BJ (cell line): ENCODE measurements at places on chromosomes 4 and X. TPM values are rescaled to one million over a fixed set of nuclear protein-coding genes. Genes with fewer than 3 reads are reported as not detected.

DNA sequence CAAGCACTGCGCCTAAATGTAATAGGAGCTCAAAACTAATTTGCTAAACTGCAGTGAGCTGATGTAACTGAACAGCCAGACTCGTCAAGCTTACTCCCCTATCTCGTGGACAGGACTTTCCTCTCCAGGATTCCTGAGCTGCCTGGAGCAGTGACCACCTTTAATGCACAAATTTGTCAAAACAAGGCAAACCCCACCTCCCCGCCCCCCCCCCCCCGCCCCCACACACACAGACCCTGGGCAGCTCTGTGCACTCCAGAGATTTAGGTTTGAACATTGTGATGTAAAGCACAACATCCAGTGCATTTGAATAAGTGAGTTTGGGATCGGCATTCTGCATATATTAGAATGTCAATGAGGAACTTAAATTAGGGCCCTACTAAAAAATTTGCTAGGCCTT lies 77.7 kb upstream of the DHX15 start:
- DNase-seq = no peak

- DNase-seq = peak; percentile 67
These were observed 54.1 kb downstream of the XAGE2 start for GRCh38 chrX:52422884-52423283.

DNA sequence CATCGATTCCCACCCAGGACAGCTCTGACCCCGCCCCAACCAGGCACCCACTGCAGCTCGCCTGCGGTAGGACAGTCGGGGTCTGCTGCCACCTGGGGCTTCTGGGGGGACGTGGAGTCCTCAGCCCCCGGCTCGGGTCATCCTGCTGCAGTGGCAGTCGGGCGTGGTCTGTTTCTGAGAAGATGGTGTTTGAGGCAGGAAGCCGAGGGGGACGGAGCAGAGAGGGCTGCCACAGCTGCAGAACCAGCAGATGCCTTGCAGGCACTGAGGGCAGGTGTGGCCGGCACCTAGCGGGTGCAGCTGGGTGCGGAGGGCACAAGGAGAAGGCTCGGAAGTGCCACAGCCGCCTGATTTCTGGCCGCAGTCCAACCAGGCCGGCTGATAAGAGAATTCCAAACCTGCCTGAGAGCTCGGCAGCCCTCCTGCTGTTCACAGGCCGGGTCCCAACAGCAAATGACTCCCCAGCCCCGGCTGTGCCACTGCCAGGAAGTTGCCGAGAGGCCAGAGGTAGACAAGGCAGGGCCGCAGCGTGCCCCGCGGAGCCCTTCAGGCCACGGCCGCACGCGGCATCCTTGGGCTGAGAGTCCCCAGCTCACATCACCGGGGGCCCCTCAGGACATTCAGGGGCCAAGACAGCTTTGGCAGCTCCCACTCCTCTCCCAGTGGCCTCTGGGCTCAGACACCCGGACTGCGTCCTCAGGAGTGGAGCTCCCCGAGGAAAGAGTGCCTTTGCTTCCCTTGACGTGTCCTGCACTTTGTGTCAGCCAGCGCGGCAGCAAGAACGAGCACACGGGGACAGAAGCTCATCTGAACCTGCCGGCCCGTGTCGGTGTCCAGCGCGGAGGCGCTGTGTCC lies 9.4 kb upstream of the CPLX1 start:
- DNase-seq = no peak

AWAT2 gene
- polyA plus RNA-seq = not detected in 2 replicates

AGTR2 gene
- not detected in 2 replicates for polyA plus RNA-seq
